ENCODE measurements at places on chromosomes 12 and 14. TPM values are rescaled to one million over a fixed set of nuclear protein-coding genes. Genes with fewer than 3 reads are reported as not detected.

ANO4 gene
- 0.35 TPM for total RNA-seq

OR6C2 gene
- not detected for total RNA-seq

ACVRL1 gene
- total RNA-seq, result 65.0 TPM

HCAR2 gene
- not detected for total RNA-seq

RAD9B gene
- 3.5 TPM for total RNA-seq

ACTN1 gene
- total RNA-seq, result 30.3 TPM

SLC6A12 gene
- total RNA-seq, result 0.40 TPM

CFAP251 gene
- 1.7 TPM for total RNA-seq

SERPINA5 gene
- 0.18 TPM for total RNA-seq

EIF2S1 gene
- 90.0 TPM for total RNA-seq

Data from muscle of leg (tissue), 16 donors.